Stimulated activated CD4-positive, alpha-beta T cell treated with anti-CD3 and anti-CD28 coated beads, Interleukin-4, amount 100 ng/mL, for 1 hour (primary cell): ENCODE measurements at places on chromosomes 2 and 18.

DNA sequence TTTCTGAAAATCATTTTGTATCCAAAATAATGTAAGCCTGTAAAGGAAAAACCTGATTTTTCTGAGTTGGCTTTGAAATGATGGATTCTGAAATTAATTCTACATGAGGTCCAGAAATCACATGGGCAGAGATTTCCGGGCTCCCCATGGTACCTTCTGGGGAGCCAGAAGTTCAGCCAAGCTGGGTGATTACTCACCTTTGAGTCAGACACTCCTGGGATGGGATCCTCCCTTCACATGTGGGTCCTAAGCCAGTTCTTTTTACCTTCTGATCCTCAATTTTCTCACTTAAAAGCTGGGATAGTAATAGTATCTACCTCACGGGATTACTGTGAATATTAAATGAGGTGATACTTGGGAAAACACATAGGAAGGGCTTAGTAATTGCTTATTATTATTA is 179.8 kb upstream of the EPAS1 start:
- DNase-seq: no peak

DNA sequence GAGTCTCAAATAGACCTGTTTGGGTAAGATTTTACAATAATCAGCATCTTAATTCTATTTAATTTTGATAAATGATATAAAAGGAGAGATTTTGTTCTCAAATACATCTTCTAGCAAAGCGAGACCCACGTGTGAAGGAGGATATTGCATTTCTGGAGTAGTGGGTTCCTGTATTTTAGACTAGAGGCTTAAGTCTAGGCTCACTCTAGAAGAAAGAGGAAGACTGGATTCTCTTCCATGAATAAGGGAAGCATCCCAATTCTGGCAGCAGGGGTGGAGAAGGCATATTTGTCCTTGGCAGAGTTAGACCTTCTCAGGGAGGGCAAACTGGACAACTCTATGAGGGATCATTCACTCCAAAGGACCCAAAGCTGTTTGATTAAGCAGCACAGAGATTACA is 11.3 kb upstream of the FAM228A start:
- no peak for DNase-seq

DNA sequence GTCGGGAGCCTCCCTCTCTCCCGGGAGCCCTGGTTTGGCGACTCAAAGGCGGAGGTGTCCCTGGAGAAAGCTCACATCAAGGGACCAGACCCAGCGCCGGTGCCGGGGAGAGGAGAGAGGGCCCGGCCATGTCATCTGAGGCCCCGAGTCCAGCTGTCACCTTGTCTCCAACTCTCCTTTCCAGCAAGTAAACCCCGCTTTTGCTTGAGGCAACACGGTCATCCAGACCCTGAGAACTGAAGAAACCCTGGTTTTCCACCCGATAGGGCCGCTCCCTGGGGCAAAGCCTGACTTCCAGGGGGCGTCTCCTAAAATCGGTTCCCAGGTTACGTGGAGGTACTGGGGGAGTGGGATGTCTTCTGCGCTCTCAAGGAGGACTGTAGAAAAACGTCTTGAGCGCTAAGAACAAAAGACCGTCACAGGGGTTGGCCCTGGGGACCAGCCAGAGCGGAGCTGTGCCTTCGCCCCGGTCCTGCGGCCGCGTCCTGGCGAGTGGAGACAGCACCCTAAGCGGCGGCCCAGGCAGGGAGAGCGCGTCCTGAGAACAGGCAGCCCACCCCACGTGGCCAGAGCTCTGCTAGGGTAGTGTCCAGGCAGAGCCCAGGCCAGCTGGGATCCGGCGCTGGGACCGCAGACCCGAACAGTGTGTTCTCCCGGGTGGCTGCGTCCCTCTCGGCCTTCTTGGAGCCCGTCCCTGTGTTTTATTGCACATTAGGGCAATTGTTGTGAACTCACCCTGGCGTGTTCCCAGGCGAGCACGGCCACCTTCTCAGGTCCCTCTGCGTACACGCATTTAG is 55.7 kb downstream of the TMEM18 start:
- no peak for DNase-seq

DNA sequence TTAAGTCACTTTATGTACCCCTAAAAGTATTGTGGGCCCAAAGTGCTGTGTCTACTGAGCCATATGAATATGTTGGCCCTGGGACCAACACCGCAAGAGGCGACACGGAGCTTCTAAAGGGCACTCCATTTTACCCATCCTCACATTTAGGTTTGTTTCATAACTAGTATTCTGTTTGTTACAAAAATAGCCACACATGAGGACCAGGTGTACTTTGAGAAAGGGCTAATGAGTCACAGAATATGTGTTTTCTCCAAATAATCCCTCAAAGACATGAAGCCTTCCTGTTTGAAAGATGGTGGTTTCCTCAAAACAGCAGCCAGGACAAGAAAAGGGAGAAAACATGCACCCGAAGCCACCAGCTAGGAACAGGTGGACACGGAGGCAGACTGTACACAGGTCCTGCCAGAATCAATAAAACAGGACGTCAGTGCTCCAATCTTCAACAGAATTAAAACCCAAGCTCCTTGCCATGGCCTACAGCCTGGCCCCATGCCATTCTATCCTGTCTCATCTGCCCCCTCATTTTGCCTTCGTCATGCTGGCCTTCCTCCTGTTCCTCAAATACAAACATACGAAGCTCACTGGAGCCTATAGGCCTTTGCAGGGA is 21.8 kb upstream of the GRB14 start:
- no peak for DNase-seq

DNA sequence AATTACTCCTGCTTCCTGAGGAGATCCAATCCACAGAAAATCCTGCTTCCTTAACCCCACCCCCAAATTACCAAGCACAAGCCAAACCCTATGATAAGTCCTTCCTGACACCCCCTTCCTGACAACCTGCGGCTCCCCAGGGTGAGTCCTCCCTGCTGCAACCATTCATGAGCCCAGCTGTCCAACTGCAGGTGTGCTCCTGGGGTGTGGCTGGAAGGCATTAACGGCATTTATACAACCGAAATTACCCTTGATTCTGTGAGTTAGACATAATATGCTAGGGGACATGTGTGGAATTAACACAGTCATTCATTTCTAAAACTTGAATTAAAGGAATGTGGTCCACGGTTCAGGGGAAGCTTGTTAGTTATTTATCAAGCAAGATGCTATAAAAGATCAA is 119.0 kb upstream of the ALKAL2 start:
- DNase-seq: no peak

DNA sequence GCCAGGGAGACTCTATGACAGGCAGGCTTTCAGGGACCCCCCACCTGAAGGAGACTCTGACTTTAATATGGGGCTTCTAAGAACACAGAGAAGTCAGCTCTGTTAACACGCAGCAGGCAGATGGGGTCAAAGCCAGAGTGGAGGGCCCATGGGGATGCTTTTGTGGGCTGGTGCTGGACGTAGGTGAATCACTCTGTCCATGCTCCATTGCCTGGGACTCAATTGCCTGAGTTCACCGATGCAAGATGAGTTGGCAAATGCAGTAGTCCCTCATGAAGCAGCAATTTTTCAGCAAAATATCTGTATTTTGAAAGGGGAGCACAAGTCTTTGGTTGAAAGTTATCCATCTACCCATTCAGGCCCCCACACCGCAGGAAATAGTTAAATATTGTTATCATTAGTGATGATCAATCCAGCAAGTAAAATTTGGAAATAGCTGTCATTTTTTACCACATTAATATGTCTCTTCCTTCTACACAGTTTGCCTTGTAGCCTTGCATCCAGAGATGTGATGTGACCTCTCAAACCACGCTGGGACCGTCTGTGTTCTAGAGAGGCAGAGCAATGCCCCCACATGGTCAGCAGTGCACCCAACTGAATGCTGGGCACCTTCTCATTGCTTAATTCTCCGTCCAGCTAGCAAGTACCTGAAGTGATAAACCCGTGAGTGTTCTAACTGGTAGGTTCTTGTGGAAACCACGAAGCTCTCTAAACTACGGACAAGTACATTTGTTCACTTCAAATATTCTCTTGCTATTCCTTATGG is 34.8 kb upstream of the FAM110C start:
- DNase-seq: no peak

- DNase-seq: no peak
These were observed 4.3 kb upstream of the NCOA1 start for GRCh38 chr2:24486636-24487205.

- no peak for DNase-seq
These were observed 216.3 kb downstream of the RNF144A start for GRCh38 chr2:7133521-7133920.
